ENCODE measurements at places on chromosomes 5 and 9.

- H3K36me3 ChIP-seq: no peaks in the 10 kb centered on the region
- no peaks in the 10 kb centered on the region for H3K4me1 ChIP-seq
- no peaks in the 10 kb centered on the region for H3K27me3 ChIP-seq
- DNase-seq: no peak
Observed at GRCh38 chr5:72917371-72917776, 38.5 kb upstream of the FCHO2 start.

DNA sequence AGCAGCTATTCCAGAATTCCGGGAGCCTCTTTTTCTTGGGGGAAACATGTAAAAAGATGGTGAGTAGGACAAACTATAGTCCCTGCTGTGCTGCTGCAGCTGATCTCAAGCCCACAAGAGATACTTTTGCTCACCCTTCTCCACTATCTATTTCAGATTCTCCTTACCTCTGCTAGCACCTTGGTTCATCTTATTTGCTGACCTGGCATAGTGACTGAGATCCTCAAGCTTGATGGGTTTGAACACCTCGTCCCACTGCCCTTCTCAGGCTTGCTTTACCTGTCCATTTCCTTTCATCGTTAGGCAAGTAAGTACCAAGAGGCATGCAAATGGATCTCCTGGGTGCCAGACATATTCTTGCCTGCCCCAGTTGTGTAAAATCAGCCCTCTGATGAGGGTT lies 338.4 kb upstream of the SMARCA2 start:
- no peak for DNase-seq
- H3K4me3 ChIP-seq: no peak overlapping the region
- H3K27ac ChIP-seq: no peak overlapping the region
- H3K4me1 ChIP-seq: no peaks in the 10 kb centered on the region
- no peaks in the 10 kb centered on the region for H3K27me3 ChIP-seq
- no peaks in the 10 kb centered on the region for H3K36me3 ChIP-seq

DNA sequence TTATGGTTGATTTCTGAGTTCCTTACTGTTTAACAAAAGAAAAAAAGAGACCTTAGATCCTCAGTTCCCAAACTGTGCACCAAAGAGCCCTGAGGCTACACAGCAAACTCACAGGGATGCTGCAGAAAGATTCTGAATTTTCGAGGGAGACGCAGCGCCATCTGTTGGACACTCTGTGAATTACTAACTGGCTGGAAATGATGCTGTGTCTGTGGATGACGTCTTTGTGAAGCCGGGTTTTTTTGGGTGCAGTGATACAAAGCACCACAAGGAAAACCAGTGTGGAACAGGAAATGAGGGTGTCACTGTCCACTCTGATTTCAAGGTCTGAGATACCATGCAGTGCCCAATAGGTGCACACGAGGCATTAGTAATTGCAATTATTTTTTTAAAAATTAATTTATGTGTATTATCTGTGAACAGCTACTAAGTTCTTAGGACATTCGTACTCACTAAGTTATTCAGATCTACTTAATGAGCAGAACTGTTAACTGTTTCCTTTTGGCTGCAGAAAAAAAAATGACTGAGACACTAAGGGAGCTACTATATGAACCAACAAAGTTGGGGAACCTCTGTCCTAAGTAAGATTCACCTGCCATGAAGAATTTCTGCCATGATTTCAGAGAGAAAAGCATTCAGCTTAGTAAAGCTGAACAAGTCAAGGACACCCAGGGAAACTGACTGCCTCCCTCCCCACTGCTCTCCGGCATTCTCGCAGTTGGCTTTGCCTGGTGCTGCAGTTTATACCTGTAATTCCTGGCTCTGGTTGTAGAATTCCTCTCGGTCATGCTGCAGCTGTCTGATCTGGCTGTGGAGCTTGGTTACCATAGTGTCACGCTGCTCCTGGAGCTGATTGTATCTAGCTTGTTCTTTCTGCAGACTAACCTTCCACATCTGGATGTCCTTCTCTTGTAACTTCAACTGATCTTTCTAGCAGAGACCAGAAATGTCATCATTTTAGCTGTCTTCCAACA lies 23.4 kb downstream of the SPACA9 start:
- H3K27me3 ChIP-seq: no peaks in the 10 kb centered on the region
- peaks cover 10% of the 10 kb centered on the region for H3K4me1 ChIP-seq

GRCh38 chr5:96297867-96298266 lies 135.2 kb downstream of the PCSK1 start:
- DNase-seq: no peak
- H3K4me3 ChIP-seq: no peak overlapping the region
- no peak overlapping the region for H3K27ac ChIP-seq
- no peaks in the 10 kb centered on the region for H3K36me3 ChIP-seq

DNA sequence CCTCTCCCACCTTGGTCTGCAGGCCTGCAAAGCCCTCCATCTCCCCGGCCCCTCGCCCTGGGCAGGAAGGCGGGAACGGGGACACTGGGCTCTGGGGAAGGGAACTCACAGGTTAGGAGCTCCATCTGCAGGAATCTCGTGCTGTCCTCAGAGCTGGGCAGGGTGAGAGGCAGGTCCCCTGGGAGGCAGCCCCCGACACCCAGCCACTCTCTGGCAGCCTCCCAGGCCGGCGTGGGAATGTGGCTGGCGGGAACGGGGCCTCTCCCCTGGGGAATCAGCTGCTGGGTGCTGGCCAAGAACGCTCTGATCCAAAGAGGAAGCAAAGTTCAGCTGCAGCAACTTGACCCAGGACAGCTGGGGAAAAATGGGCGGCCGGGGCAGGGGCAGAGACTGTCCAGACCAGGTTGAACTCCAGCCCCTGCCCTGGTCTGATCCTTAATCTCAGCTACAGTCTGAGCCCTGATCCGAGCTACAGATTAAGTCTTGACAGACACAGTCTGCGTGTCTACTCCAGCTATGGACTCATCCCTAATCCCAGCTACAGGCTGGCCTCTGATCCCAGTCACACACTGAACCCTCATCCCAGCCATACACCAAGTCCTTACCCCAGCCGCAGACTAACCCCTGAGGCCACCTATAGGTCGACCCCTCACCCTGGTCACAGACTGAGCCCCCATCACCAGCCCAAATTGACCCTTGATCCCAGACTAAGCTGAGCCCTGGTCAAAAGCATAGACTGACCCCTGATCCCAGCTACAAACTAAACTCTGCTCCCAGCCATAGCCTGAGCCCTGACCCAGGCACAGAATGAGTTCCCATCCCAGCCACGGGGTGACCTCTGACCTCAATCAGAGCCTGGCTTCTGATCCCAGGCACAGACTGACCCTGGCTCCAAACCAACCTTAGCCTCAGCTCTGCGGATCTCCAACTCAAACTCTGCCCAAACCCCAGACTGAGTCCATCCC lies 37.3 kb upstream of the EGFL7 start:
- H3K4me3 ChIP-seq: no peak overlapping the region
- H3K27ac ChIP-seq: no peak overlapping the region
- no peaks in the 10 kb centered on the region for H3K36me3 ChIP-seq
- no peak for DNase-seq
- peaks cover 1% of the 10 kb centered on the region for H3K4me1 ChIP-seq
- H3K27me3 ChIP-seq: peaks cover 6% of the 10 kb centered on the region

GRCh38 chr5:12023614-12024241 lies 119.5 kb upstream of the CTNND2 start:
- no peaks in the 10 kb centered on the region for H3K27me3 ChIP-seq
- peak; percentile 3 for DNase-seq
- no peak overlapping the region for H3K4me3 ChIP-seq
- H3K36me3 ChIP-seq: no peaks in the 10 kb centered on the region
- no peaks in the 10 kb centered on the region for H3K4me1 ChIP-seq

- H3K4me1 ChIP-seq: no peaks in the 10 kb centered on the region
- H3K27ac ChIP-seq: no peak overlapping the region
- H3K36me3 ChIP-seq: no peaks in the 10 kb centered on the region
- H3K27me3 ChIP-seq: no peaks in the 10 kb centered on the region
Observed at GRCh38 chr5:143755966-143756365, 56.0 kb upstream of the HMHB1 start.

GRCh38 chr5:152634586-152634985 lies 229.5 kb upstream of the NMUR2 start:
- H3K4me3 ChIP-seq: no peak overlapping the region
- H3K4me1 ChIP-seq: no peaks in the 10 kb centered on the region
- no peak for DNase-seq
- H3K36me3 ChIP-seq: no peaks in the 10 kb centered on the region
- no peak overlapping the region for H3K27ac ChIP-seq

DNA sequence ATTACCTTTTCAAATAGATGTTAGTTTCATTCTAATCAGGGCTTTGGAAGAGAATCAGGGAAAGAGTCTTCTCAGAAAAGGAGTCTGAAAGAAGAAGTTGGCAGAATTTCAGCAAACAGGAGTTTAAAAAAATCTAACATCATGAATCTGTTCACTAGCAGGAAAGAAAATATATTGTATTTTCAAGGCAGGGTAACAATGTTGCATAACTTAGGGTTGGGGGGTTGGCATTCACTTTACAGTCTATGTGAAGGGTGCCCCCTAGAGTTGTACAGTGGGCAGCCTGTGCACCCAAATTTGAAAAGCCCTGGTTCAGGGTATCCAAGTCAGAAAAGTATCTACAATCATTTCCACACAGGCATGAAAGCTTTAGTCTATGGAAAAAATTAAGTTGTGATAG lies 348.4 kb upstream of the SLC30A5 start:
- peak; percentile 21 for DNase-seq
- H3K27me3 ChIP-seq: peaks cover 2% of the 10 kb centered on the region
- H3K36me3 ChIP-seq: no peaks in the 10 kb centered on the region
- peaks cover 5% of the 10 kb centered on the region for H3K4me1 ChIP-seq

- no peaks in the 10 kb centered on the region for H3K36me3 ChIP-seq
- DNase-seq: no peak
- no peaks in the 10 kb centered on the region for H3K27me3 ChIP-seq
- no peaks in the 10 kb centered on the region for H3K4me1 ChIP-seq
- no peak overlapping the region for H3K4me3 ChIP-seq
- no peak overlapping the region for H3K27ac ChIP-seq
Observed at GRCh38 chr5:92822183-92822582, 758.8 kb downstream of the NR2F1-AS1 start.

GRCh38 chr9:92671323-92671722 lies 1.4 kb upstream of the IPPK start:
- no peaks in the 10 kb centered on the region for H3K27me3 ChIP-seq
- peaks cover 10% of the 10 kb centered on the region for H3K36me3 ChIP-seq
- peak overlapping the region; percentile 95 for H3K4me3 ChIP-seq

DNA sequence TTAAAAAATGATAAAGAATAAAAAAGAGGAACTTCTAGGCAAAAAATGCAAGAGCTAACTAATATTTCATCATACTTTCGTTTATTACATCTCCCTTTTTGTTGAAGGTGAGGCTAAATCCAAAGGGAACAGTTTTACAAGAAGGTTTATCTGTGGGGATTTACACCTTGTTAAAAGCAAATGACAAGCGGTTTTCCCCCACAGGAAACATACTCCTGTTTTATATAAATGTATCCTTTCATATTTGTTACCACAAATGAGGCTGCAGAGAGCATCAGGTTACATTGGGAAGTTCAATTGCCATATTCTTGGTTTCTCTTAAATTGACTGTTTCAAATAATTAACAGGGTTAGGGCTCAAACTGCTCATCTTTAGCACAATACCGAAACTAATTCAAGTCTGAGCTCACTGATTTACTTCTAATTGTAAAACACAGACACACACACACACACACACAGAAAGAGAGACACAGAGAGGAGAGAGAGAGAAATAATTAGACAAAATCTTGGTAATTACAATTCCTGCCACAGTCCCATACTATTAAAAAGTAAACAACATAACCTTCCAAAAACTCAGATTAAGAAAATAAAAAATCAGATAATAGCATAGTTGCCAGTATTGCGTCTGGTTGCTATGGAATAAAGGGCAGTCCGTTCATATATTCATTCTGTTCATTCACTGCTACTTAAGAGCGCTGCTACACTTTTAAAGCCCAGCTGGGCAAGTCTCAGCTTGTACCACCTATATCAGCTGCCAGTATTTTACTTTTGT lies 17.1 kb downstream of the RFX3 start:
- H3K27me3 ChIP-seq: no peaks in the 10 kb centered on the region
- H3K4me3 ChIP-seq: peak overlapping the region; percentile 14
- H3K27ac ChIP-seq: peak overlapping the region; percentile 87

- no peak overlapping the region for H3K27ac ChIP-seq
- DNase-seq: no peak
- peaks cover 2% of the 10 kb centered on the region for H3K4me1 ChIP-seq
- H3K4me3 ChIP-seq: no peak overlapping the region
Observed at GRCh38 chr5:55432549-55432948, 102.2 kb downstream of the PLPP1 start.

GRCh38 chr5:94440015-94440414 lies 178.4 kb downstream of the KIAA0825 start:
- no peak overlapping the region for H3K27ac ChIP-seq
- no peaks in the 10 kb centered on the region for H3K27me3 ChIP-seq
- no peaks in the 10 kb centered on the region for H3K4me1 ChIP-seq
- H3K4me3 ChIP-seq: no peak overlapping the region

DNA sequence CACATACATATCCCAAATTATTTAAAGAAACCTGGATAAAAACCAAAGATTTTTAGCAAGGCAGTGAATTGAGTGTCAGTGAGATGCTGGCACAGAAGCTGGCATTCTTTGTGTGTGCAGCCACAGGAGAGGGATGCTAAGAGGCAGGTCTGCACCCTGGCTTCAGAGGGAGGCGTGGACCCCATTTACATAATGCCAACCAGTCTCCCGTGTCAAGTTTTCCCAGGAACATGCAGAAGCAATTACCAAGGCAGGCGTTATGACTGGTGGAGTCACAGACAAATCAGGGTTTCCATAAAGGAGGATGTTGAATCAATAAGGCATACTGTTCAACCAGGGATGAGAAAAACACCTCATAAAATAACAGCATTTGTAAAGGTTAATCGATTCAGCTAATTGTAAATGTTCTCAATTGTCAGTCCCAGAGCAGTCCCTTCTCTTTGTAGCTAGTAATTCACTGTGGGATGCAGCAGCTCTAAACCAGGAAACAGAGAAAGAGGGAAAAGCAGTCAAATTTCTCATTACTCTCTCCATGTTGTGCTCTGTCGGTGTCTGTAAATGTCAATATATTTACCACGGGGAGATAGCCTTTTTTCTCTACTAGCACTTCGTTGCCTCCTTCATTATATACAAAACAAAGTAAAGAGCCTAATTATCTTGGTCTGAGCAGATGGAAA lies 452.4 kb upstream of the GRAMD2B start:
- no peaks in the 10 kb centered on the region for H3K4me1 ChIP-seq
- H3K27me3 ChIP-seq: no peaks in the 10 kb centered on the region
- H3K4me3 ChIP-seq: no peak overlapping the region
- H3K36me3 ChIP-seq: no peaks in the 10 kb centered on the region

DNA sequence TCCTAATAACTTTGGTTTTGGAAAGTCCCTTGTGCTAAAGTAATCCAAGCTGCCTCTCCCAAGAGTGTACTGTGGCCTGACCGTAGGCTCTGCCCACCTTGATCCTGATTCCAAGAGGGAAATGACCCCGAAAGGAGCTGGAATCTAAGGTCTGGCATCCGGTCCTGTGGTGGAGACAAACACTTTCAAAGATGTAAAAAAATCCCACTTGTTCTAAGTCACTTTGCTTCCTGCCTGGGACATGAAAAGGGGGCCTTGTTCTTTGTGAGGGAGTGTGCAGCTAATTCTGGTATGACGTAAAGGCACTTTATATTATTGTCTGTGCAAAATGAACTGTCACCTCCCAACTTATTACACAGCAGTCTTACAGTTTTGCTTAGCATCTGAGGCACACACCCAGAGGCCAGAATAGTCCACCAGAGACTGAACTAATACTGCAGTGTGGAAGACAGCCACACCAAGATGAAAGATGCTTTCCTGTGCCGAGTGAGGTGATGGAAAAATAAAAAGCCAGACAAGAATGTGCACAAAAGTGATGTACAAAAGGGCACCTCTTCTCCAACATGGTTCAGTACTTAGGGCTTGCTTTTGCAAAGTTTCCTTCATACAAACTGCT lies 128.7 kb downstream of the SLC12A2 start:
- no peaks in the 10 kb centered on the region for H3K4me1 ChIP-seq
- no peak overlapping the region for H3K27ac ChIP-seq
- no peak overlapping the region for H3K4me3 ChIP-seq

GRCh38 chr5:148825716-148826052 lies 727 bp upstream of the ADRB2 start:
- no peak for DNase-seq
- peak overlapping the region; percentile 83 for H3K4me3 ChIP-seq
